T-helper 9 cell (primary cell): ENCODE measurements at places on chromosomes 2 and 18.

GRCh38 chr18:1760901-1761300 lies 810.4 kb downstream of the METTL4 start:
- DNase-seq, result no peak

- DNase-seq, result no peak
Measured at GRCh38 chr2:150689590-150689989, 202.1 kb upstream of the RND3 start.

DNA sequence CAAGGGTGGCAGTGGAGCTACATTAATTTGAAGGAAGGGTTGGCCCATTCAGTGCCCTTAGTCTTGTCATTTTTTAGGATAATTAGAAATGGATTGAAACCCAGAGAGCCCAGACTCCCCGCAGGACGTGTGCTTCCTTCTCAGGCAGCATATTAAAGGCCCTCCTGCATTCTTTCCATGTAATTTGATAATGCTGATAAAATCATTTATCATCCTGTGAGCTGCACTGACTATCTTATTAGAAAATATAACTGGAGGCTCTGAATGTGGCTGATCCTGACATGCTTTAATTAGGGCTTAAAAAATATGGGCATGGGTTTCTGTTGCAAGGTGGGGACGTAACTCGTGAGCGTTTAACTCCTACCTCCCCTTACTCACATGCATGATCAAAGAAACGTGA lies 148.1 kb downstream of the ACKR3 start:
- no peak for DNase-seq

- DNase-seq, result no peak
Measured at GRCh38 chr2:65054749-65055421, 1.3 kb upstream of the CEP68 start.

- no peak for DNase-seq
Measured at GRCh38 chr2:41892476-41892875, 155.3 kb upstream of the PKDCC start.

DNA sequence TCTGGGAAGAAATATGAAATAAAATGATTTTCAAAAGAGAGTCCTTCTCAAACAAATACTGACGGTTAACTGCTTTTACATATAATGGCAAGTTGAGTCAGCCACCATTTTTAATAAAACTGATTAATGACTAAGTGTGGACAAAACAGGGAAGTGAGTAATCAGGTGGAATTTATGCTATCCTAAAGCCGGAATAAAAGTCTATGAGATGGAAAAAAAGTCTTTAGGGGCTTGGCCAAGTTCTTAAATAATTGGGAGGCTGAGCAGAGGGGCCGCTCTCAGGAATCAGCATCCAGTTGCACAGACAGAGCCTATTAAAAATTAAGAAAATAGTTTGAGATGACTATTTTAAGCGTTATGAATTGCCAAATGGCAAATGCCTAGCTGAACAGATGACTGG lies 58.6 kb upstream of the AFF3 start:
- no peak for DNase-seq

DNA sequence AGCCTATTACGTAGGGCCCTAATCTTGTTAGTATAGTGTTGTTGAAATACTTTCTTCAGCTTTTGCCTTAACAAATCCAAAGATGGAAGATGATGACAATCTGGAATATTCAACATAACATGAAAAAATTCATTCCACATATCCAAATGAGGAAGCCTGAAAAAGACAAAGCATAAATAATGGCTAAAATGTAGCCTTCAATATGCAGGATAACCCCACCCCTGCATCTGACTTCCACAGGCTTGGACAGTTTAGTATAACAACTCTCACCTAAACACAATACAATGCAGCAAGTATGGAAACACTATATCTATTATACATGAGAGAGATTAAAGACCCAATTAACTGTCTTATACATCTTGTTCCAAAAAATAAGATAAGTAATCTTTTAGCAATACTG lies 39.9 kb downstream of the BUB1 start:
- DNase-seq, result no peak

GRCh38 chr2:31967790-31968189 lies 43.0 kb downstream of the MEMO1 start:
- no peak for DNase-seq

DNA sequence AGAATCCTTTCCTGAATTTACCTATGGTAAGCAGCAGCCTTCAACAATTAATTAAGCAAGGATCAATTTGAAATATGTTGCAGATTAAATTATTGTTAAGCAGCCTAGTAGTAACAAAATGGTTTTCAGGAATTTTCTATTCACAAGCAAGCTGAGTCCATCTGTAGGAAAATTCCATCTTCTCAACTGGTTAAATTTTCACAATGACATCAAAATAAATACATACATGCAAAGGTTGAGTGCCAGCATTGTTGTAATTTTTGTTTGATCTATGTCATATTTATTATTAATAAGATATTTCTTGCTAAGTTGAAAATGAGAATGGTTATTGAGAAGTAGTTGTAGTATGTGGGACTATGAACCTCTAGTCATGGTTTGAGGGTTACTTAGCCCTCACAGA lies 15.3 kb upstream of the TFPI start:
- no peak for DNase-seq

- no peak for DNase-seq
Measured at GRCh38 chr2:230591850-230592249, 120.8 kb upstream of the CAB39 start.

DNA sequence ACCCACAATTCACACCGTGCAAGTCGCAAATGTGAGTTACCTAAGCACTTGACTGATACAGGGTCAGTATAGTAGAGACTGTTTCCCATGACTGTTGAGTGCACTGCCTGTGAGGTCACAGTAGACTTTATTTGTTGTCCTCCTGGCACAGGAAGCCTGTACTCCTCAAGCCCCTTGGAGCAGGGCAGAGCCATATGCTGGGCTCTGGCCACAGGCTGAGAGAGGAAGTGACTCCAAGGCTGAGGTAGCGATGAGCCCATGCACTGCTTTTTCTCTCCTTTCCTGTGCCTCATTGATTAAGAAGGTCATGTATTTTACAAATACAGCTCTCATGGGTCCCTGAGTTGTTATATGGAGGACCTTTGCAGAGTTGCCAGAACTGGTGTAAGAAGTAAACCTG lies 287.7 kb downstream of the SRBD1 start:
- DNase-seq, result no peak

GRCh38 chr2:26571316-26571715 lies 69.8 kb downstream of the CIB4 start:
- no peak for DNase-seq

GRCh38 chr2:29596584-29596983 lies 324.8 kb downstream of the ALK start:
- DNase-seq, result no peak

GRCh38 chr2:147648471-147648870 lies 196.4 kb upstream of the ACVR2A start:
- no peak for DNase-seq

- no peak for DNase-seq
Measured at GRCh38 chr2:173854840-173855239, 110.3 kb downstream of the SP3 start.

- DNase-seq, result no peak
Measured at GRCh38 chr2:129237966-129238725, 741.3 kb upstream of the RAB6C start.

DNA sequence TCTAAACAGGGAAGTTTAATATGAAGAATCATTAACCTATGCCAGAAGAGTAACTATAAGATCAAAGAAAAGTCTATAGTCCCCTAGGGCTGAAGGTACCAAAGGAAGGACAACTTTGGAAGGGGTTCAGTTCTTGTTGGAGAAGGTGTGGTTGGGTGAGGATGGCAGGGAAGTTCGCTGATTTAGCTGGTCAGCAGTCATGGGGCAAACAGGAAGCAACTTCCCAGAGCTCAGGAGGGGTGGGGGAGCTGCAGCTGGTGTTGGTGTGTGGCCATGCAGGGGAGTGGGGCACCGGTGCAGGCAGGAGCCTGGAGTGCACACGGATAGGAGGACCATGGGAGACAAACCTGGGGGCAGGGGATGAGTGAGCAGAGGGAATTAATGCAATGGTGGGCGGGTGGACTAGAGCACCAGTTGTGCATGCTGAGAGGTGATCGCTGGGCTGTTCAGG lies 34.0 kb downstream of the FHOD3 start:
- DNase-seq, result no peak

- DNase-seq, result no peak
Measured at GRCh38 chr18:76130845-76131244, 364.2 kb downstream of the ZNF516 start.

DNA sequence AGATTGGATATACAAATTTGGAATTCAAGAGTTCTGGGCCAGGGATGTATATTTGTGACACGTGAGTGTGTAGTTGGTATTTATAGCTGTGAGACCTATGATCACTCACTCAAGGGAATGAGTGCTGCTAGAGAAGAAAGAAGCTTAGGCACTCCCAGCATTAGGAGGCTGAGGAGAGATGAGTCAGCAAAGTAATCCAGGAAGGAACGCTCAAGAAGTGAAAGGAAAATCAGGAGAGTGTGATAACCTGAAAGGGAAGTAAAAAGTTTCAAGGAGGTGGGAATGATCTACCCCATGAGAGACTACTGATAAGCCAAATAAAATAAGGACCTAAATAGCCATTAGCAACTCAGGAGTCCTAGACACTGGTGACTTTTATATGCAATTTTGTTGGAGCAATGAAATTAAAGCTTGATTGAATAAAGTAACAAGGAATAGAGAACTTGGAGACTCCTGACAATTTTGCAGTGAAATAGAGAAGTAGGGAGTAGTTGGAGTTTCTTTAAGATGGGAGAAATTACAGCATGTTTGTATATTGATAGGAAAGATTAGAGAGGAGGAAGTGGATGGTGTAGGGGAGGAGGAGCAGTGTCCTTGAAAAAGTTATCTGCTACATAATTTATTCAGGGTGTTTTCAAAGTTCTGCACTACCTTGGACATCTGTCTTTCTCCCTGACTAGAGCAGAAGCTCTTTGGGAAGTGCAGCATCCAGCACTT lies 89.9 kb downstream of the UBE2E3 start:
- DNase-seq, result no peak

GRCh38 chr18:2306606-2307005 lies 264.7 kb downstream of the METTL4 start:
- DNase-seq, result no peak

DNA sequence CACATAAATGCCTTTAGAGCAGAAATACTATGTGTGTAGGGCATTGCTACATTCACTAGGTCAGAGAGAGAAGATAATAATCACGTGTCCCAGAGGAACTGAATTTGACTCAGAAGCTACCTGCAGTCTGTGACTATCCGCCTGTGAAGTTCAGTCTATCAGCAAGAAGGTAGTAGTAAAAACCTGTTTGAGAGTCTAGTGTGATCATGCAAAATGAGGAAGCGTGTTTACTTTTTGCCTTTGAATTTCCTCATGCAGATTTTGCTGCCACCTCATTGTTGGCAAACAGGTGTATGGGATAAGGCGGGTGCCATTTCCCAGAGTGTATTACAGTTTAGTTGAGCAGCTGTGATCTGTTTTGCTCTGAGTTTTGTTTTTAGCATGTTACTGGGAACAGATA lies 403.9 kb upstream of the FANCL start:
- DNase-seq, result no peak

- DNase-seq, result no peak
Measured at GRCh38 chr2:54629914-54630857, 93.3 kb upstream of the EML6 start.

DNA sequence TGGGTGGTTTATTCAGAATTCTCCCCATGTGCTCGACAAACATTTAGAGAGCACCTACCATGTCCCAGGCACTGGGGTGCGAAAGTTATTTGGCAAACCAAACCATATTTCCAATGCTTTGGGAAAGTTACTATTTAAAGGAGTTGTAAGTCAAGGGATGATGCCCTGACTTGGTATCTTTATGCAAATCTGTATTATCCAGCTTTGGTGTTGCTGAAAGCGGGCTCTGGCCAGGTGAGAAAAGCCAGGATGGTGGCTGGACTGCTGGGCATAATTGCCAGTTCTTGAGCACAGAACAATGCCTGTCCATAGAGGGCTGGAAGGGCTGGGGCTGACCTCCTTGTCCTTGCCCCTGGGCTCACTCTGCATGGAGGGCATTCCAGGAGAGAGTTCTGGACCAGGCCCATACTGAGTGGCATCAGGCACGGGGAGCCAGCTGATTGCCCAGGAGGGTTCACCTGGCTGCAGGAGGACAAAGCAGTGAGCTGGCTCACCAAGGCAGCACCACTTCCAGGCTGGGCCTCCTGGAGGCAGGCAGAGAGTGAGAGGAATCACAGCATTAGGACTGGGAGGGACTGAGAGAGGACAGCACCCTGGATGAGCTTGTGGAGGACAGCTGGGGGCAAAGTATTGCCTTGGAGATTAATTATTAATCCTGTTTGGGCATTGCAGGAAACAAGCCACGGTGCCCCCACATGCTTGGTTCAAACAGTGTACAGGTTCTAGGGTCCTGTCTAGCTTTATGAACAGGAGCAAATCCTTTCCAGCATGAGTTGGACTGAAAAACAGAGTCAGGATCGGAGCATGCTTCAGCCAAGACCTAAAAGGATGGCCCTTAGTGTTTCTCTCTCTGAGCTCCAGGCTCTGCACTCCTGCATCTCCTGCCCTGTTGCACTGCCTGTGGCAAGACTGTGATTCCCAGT lies 7.1 kb downstream of the KHK start:
- DNase-seq, result no peak

GRCh38 chr18:3584897-3585460 lies 135.0 kb downstream of the TGIF1 start:
- DNase-seq, result no peak

DNA sequence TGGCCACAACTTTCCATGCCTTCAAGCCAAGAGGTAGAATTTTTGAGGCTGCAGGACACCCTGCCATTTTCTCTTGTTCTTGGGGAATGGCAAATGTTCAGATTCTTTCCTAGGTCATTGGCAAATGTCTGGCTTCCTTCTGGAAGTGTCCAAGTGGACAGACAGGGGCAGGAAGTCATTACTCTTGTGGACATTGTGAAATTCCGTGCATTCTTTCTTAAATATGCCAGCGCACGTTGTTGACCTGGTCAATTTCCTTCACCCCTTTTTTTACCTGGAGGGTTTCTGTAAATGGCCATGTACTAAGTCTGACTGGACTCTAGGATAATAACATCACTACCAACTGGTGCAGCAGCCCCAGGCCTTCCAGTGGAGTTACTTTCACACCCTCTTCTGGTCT lies 13.9 kb downstream of the ASB18 start:
- no peak for DNase-seq

DNA sequence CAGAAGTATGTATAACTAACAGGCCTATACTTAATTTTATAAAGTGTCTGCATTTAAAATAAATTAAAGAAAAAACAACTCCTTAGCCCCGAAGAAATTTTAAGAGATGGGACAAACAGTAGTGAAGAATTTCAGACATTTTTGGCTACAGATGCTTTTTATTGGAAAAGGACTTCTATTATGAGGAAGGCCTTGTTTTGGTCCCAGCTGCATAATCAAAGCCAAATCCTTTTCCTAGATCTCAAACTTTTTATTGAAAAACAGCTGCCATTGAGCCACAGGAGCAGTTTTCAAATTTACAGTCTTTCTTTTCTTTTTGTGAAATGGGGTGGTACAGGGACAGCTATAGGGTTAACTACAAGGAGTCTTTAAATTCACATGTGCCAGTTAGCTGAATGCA lies 51.3 kb upstream of the SETBP1 start:
- no peak for DNase-seq
